ENCODE measurements at places on chromosomes 1 and 21.

DNA sequence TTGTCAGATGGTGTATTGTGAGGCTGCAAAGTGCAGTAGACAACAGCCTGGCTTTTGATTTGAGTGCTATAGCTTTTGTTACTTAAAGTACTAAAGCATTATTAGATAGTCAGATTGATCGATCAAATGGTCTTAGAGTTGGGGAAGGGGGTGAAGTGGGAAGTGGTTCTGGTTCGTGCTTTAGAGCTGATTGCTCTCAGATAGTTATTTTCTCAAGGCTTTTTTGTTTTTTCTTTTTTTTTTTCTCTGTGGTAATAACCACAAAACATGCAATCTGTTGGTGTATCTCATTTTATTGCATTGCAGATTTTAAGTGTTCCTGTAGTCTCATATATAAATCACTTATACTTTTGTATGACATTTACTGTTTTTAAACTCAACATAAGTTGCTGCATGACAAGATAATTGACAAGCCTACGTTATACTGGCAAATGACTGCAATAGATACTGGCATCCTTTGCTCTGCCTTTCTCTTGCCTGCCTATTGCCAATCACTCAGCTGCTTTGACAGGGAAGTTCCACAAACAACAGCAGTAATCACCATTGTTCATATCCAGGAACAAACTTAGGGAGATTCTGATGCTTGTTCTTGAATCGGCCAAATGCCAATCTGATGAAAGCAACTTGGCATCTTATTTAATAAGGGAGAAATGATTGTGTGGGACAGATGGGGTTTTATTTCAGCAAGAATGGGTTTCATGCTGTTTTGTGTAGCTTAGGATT is 125.0 kb upstream of the B3GALT2 start:
- DNase-seq = no peak

DNA sequence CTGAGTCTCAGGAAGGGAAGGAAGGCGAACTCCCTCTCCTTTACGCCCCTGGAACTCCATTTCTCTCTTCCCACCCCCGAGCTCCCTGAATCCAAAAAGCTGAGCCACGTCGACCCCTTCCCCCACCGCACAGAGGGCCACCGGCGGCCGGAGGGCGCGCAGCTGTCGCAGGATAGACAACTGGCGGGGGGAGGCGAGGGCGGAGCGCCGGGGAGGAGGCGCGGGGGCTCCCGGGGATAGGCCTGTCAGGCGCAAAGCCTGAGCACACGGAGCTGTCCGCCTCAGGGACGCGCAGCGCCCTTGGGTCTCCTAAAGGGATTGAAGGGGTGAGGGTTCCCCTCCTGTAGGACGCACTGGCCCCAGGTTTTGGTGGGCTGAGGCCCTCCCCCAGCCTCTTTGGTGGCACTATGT is 752 bp upstream of the ACTA1 start:
- no peak for DNase-seq

- no peak for DNase-seq
These were observed 55.7 kb downstream of the PRKCZ start for GRCh38 chr1:2105781-2106524.

GRCh38 chr1:9849691-9850441 is 26.1 kb upstream of the CLSTN1 start:
- DNase-seq = no peak

DNA sequence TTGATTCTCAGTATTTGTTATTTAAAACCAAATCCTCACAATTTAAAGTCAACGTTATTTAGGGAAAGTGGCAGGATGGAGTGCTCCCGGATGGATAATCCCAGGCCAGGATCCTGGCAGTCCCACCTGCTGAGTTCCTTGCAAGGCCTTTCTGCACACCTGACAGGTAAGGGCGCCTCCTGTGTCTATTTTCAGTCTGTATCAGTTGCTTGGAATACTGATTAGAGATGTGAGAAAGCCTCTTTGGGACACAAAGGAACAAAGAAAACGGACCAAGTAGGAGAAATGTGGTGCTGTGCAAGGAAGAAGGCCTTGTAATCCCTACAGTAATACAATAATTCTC is 12.2 kb downstream of the STYXL2 start:
- DNase-seq = no peak

- no peak for DNase-seq
These were observed 37.6 kb upstream of the DISP3 start for GRCh38 chr1:11441211-11441952.

All from NCI-H774 (cell line).